NCI-H1436 (cell line): ENCODE measurements at places on chromosomes 11 and 22.
A peak's percentile ranks its signal among the peaks of the same experiment; 100 is the strongest.

GRCh38 chr11:118194835-118195627 lies 18.6 kb upstream of the SCN2B start:
- DNase-seq, result no peak

DNA sequence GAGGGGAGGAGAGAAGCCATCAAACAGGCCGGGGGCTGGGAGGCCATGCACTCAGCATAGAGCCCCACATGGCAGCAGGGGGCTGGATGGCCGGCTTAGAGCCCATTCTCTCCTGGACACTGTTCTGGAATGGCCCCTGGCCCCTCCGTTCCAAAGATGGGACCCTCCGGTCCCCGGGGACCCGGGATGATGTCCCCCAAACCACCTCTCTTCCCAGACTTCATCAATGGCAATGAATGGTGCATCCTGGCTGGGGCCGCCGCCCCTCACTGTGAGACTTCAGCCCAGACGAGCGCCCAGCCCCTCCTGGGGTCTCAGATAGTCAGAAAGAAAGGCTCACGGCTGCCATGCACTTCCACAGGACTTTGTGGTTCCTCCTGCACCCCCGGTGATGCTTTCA lies 13.8 kb upstream of the RTN4R start:
- DNase-seq, result no peak

DNA sequence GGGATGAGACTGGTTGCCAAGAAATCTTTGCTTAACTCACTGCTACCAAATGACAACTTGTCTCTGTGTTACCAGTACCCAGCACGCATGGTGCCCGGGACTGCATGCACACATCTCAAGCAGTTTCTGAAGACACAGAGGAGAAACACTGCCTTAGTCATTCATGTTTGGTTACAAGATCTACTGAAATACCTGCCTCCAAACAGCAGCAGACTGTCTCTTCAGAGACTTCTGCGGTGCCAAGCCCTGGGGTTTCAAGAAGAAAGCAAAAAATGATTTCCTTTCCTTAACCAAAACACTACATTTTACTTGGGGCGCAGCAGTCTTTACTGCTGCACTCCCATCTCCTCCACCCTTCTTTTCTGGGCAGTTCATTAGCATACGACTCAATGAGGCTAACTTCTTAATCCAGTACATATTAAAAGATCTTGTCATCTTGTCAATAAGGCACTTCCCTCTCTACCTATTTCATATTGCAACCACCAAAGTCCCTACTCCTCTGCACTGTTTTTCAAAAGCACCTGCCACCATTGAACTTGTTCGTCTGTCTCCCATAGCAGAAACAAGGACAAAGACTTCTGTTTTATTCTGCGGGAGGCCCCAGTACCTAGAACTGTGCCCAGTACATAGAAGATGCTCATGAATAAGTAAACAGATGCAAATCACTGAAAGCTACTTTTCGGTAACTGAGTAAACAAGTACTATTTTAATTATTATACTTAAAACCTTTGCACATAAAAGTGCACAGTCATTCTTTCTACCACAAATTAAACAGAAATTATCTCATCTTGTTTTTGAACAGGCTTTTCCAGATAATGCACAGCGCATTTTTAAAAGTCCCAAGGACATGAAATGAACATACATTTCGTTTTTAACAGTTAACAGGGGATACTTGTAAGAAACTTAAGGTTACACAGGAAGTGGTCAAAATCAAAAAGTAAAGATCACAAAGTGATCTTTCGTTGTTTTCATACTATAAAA lies 4.0 kb downstream of the NAP1L4 start:
- DNase-seq, result no peak

- peak; percentile 36 for DNase-seq
Observed at GRCh38 chr22:38572065-38572464, 2.1 kb upstream of the DMC1 start.

DNA sequence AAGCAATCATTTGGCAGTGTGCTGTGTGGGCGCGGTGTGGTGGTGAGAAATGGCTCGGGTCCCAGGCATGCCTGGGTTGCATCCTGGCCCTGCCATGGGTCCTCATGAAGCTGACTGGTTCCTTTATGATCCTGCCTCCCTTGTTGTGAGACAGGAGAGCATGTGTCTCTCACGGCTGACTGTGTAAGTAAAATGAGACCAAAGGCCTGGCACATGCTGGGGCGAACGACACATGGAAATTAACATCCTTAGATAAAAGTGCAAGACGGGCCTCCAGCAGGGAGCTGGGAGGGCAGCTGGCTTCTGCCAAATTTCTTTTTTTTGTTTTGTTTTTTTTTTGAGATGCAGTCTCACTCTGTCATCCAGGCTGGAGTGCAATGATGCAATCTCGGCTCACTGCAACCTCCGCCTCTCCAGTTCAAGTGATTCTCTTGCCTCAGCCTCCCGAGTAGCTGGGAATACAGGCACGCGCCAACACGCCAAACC lies 9.4 kb upstream of the FBLN1 start:
- DNase-seq, result no peak
